Left ventricle myocardium superior (tissue), 1 donor: ENCODE measurements at places on chromosomes 2 and 18.

GRCh38 chr2:119190321-119191111 lies 32.0 kb upstream of the C1QL2 start:
- no peak for DNase-seq

DNA sequence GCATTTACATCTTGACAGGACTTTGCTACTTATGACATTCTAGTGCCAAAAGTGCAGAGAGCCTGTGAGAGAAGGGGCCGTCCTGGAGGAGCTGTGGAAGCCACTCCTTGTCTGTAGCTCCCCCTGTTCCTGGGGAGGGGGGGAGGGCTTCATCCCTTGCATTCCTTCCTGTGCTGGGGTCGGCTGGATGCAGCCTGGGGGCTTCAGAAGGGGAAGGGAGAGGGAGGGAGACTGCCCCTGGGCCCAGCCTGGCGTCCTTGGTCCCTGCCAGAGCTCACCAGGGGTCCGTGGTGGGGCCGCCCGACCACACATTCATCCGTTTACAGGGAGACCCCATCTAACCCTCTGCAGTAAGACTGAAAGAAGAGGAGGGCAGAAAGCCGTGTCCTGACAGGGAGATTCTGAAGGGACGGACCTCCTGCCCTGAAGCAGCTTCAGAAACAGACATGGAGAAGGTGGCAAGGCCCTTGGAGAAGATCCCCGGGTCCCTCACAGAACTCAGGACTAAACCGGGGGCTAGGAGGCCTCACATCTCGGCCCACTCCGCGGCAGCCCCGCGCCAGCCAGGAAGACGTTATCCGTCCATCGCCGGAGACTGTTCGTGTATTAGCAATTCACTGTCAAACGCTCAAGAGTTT lies 258.3 kb upstream of the SALL3 start:
- DNase-seq: no peak

- no peak for DNase-seq
Measured at GRCh38 chr2:169798397-169798717, 314 bp upstream of the SSB start.

DNA sequence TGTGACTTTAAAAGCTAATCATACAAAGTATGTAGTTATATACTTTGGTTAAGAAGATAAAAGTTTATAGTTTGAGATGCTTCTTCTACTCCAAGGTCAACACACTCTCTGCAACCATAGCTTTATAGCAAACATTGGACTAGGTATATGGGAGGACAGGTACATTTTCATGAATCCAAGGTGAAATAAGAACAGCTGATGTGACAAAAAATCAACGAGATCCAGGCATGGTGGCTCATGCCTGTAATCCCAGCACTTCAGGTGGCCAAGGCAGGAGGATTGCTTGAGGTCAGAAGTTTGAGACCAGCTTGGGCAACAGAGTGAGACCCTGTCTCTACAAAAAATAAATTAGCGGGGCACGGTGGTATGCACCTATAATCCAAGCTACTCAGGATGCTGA lies 163.3 kb upstream of the VWC2L start:
- DNase-seq: no peak

GRCh38 chr2:59884166-59884565 lies 669.3 kb downstream of the BCL11A start:
- DNase-seq: no peak

GRCh38 chr2:121955872-121956271 lies 200.4 kb downstream of the TSN start:
- no peak for DNase-seq

GRCh38 chr2:219722276-219722879 lies 94.9 kb downstream of the SLC4A3 start:
- no peak for DNase-seq

- no peak for DNase-seq
Measured at GRCh38 chr2:61450144-61450543, 20.7 kb downstream of the USP34 start.

GRCh38 chr2:195820373-195820772 lies 163.3 kb downstream of the SLC39A10 start:
- no peak for DNase-seq

- no peak for DNase-seq
Measured at GRCh38 chr2:190682168-190682567, 33.3 kb downstream of the NAB1 start.

- no peak for DNase-seq
Measured at GRCh38 chr2:124025891-124026434, 876 bp downstream of the CNTNAP5 start.

- DNase-seq: no peak
Measured at GRCh38 chr18:55144193-55144930, 185.1 kb upstream of the CCDC68 start.

- DNase-seq: no peak
Measured at GRCh38 chr2:62208758-62209114, 12.8 kb downstream of the B3GNT2 start.

GRCh38 chr18:66377291-66377690 lies 226.6 kb downstream of the CDH19 start:
- no peak for DNase-seq

DNA sequence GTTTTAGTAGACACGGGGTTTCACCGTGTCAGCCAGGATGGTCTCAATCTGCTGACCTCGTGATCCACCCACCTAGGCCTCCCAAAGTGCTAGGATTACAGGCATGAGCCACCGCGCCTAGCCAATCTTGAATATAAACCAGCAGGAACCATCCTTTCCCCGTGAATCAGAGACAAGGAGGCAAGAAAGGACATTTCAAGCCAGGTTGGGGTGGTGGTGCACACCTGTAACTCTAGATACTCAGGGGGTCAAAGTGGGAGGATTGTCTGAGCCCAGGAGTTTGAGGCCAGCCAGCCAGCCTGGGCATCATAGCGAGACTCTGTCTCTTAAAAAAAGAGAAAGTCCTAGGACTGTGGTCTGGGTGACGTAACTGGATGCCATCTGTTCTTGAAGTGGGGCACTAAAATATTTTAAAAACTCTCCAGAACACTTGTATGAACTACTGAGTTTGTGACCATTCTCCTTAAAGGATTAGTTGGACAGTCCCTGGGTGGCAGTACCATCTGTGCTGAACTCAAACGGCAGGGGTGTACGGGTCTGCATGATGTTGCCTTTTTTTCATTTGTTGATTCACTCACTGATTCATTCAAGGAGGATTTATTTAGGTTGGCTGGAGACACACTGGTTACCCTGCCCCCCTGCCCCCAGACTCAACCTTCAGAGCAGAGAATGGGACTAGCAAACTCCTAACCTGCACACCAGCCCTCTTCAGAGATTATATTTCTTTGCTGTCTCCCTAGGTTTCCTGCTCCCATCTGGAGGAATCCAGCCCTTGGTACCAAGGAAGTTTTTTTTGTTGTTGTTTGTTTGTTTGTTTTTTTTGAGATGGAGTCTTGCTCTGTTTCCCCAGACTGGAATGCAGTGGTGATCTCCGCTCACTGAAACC lies 2.9 kb upstream of the TLX2 start:
- DNase-seq: no peak

DNA sequence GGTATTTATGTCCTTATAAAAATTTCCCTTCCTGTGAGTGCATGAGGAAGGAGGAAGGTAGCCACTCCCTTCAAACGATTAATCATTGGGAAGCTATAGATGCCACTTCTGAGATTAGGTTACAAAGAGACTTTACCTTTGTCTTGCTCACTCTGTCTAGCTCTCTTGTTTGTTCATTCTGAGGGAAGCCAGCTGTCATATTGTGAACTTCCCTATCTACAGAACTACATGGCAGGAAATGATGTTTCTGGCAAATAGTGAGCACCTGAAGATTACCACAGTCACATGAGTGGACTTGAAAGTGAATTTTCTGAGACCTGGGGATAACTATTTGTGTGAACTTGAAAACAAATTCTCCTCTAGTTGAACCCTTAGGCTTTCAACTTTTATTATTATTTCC lies 776.8 kb downstream of the CCDC85A start:
- DNase-seq: no peak

- DNase-seq: no peak
Measured at GRCh38 chr18:75199327-75199726, 9.6 kb downstream of the PTGR3 start.

DNA sequence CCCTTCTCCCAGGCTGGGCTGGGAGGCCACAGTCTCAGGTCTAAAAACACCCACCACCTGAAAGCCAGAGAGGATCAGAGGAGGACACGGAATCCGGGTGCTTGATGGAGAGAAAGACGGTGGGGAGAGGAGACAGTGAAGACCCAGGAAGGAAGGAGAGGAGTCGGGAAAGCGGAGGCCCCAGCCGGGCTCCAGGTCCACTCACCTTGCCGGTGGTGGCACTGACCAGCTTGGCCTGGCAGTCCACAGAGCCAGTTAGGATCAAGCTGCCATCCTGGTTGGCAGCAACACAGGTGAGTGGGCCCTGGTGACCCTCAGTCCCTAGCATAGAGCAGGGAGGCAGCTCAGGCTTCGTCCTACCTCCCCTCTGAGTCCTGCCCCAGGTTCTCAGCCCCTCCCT lies 4.3 kb downstream of the AAMP start:
- DNase-seq: no peak

DNA sequence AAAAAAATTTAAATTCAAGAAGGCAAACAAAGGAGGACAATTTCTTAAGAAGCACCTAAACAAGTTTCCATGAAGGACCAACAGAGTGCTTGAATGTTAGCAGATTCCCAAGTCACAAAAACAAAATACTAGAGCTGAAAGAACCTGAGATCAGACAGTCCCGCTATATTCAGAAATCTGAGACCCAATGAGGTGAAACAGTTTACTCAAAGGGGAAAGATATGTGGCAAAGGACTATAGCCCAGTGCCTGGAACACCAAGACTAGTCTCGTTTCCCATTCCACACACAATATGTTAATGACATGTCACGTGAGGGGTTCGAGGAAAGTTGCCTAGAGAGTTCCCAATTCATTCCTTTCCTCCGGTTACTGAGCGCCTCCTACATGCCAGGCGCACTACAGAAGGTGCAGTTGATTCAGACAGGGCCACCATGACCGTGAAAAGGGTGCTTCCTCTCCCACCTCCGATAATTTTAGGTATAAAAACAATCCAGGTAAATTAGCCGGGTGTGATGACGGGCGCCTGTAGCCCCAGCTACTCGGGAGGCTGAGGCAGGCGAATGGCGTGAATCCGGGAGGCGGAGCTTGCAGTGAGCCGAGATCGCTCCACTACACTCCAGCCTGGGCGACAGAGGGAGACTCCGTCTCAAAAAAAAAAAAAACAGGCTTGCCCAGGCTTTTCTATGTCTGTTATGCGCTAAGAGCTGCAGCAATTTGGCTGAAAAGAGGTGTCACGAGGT lies 617 bp downstream of the SRBD1 start:
- peak; percentile 53 for DNase-seq

DNA sequence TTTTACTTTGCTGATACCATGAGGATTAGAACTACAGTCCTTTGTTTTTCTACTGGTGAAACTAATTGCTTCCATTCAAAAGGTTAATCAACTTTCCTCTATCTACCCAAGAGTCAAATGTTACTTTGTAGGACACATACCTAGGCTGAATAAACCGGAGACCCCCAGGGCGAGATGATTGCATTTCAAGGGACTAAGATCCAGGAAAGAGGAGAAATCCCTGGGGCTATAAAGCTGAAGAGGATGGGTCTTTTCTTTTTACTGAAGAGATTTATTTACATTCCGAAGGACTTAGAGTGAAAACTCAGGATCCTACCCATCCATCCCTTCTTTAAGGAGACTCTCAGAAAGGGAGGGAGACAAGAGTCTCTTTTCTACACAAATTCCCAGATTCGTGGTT lies 331.9 kb downstream of the CDH19 start:
- no peak for DNase-seq
